ENCODE measurements at places on chromosomes 12 and 14. TPM values are rescaled to one million over a fixed set of nuclear protein-coding genes. Genes with fewer than 3 reads are reported as not detected.

DNA sequence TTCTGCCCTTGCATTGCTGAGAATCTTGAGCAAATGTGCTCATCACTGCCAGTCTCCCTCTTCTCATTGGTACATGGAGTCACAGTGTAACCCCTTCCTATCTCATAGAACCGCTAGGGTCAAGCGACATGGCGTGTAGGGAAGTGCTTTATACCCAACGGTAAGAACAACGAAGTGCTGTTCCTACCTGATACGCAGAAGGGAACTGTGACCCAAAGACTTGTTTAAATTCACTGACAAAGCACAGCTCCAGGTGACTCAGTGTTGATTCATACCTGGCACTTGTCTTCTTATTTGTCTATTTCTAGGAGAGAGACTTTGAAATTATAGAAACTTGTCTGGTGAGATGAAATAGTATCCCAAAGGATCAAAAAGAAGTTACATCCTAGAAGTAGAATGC is 53.7 kb downstream of the FBXL14 start:
- DNase-seq = no peak
- peaks cover 69% of the 10 kb centered on the region for H3K27me3 ChIP-seq
- H3K27ac ChIP-seq = no peak overlapping the region

The CD163 gene
- not detected for total RNA-seq

The KRT79 gene
- not detected for total RNA-seq

- H3K27me3 ChIP-seq = no peaks in the 10 kb centered on the region
- DNase-seq = no peak
- no peaks in the 10 kb centered on the region for H3K4me1 ChIP-seq
- no peak overlapping the region for H3K27ac ChIP-seq
- no peaks in the 10 kb centered on the region for H3K36me3 ChIP-seq
Observed at GRCh38 chr14:77924141-77924948, 124.4 kb downstream of the ADCK1 start.

GRCh38 chr14:59186306-59186705 is 2.2 kb upstream of the DAAM1 start:
- no peaks in the 10 kb centered on the region for H3K36me3 ChIP-seq
- no peak for DNase-seq
- H3K4me1 ChIP-seq = peaks cover 27% of the 10 kb centered on the region
- H3K4me3 ChIP-seq = no peak overlapping the region
- peaks cover 28% of the 10 kb centered on the region for H3K27me3 ChIP-seq

The PGF gene
- not detected for total RNA-seq

The DPPA3 gene
- total RNA-seq = not detected

DNA sequence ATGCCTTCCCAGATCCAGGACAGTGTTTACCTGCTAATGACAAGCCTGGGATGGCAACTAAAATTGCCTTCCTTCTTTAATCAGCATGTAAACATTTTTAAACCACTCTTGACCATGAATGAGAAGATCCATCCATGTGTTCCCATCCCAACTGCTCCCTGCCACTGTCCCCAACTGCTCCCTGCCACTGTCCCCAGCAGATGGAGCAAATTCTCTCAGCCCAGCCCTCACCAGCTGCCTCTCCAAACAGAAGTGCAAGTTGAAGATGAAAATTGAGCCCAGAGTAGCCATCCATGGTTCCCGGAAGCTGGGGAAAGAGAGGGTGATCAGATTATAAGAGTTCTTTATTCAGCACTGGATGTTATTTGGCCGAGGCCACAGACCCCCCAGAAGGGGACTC is 133.1 kb downstream of the SLC15A4 start:
- no peaks in the 10 kb centered on the region for H3K36me3 ChIP-seq
- no peak for DNase-seq
- H3K4me3 ChIP-seq = no peak overlapping the region

DNA sequence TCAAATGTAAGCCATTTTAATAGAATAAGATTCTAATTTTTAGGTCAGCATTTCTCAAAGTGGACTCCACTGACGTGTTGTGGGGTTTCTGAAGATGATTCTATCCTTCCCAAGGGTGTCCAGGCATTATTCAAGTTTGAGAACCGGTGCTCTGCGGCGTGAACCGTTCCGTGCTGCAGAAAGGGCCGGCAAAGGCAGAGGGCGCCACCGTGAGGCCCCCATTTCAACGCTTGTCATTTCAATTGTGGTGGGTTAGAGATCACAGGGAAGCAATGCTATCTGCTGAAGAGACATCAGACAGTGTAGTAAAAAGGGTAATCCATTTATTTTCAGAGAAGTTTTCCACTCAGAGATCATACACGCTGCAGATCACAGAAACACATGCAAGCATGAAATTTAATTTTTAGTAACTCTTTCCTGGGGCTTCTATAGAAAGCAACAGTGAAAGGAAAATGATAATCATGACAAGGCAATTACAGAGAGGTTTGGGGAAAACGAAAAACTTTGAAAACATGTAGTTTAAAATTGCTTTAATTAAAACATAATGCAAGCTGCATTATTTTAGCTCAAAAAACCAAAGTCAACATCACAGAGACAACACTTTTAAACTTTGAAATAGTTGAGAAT is 201.7 kb downstream of the EXOC5 start:
- DNase-seq = peak; percentile 44
- peaks cover 37% of the 10 kb centered on the region for H3K27me3 ChIP-seq
- H3K36me3 ChIP-seq = no peaks in the 10 kb centered on the region
- no peak overlapping the region for H3K27ac ChIP-seq
- no peak overlapping the region for H3K4me3 ChIP-seq

DNA sequence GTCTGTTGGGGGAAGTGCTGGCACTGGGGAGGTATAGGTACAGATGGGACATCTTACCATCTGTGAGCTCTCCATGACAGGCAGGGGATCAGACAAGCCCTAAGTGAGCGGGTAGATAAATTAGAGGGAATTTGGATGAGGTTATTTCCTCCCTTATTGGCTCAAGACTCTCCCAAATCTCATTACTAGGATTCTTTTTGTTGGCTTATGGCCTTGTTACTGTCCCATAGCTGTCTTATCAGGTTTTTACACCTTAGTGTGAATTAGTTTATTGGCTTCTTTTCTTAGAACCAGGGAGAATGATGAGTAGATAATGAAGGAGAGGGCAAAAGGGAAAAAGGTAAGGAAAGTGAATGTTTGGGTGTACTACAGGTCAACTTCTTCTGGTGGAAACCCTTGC is 191.1 kb upstream of the PRICKLE1 start:
- no peaks in the 10 kb centered on the region for H3K36me3 ChIP-seq
- H3K4me3 ChIP-seq = no peak overlapping the region
- H3K27ac ChIP-seq = no peak overlapping the region
- no peaks in the 10 kb centered on the region for H3K27me3 ChIP-seq
- DNase-seq = no peak
- H3K4me1 ChIP-seq = no peaks in the 10 kb centered on the region

The SYCP3 gene
- 1.7 TPM for total RNA-seq

- H3K27ac ChIP-seq = no peak overlapping the region
- no peak overlapping the region for H3K4me3 ChIP-seq
- DNase-seq = no peak
Observed at GRCh38 chr12:50961708-50962107, 9.4 kb downstream of the HIGD1C start.

DNA sequence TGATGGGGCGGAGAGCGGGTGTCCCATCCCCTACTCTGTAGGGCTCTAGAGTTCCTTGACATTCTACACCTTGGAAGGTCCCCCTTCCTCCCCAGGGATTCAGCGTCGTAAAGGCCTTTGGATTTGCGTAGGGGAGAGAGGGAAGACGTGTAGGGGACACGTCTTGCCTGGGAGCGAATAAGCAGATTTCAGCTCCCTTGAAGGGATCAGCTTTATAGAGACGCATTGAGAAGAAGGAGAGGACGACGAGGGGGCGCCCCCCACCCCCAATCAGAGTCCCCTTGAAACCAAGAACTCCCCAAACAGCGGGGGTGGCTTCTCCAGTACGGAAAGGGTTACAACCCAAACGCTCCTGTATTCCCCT is 324 bp downstream of the CALCOCO1 start:
- no peak for DNase-seq
- H3K4me1 ChIP-seq = peaks cover 26% of the 10 kb centered on the region
- H3K4me3 ChIP-seq = peak overlapping the region; percentile 86
- H3K36me3 ChIP-seq = peaks cover under 1% of the 10 kb centered on the region
- peak overlapping the region; percentile 83 for H3K27ac ChIP-seq
- no peaks in the 10 kb centered on the region for H3K27me3 ChIP-seq

DNA sequence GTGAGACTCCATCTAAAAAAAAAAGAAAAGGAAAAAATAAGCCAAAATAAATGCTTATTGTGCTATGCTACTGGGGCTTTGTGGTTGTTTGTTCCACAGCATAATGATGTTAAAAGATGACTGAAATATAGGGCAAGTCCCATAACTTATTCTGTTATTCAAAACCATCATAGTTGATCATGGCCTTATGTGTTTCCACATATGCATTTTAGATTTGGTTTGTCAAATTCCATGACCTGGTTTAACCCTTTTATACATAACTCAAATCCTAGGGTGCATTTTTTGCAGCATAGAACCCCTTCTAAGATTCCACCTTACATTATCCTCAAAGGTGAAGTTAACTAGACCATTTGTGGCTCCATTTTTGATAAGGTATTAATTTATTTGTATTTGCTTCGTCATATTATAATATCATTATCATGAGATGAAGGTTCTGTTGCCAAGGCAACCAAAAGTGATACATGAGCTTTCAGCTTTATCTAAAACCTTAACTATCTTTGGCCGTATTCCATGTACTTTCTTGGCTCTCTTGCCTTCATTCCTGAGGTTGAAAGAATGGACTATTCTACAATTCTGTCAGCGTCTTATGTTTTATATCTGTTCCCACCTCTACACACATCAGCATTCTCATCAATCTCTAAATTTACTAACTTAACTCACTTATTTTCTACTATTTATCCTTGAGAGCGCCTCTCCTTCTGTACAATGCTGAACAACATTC is 138.7 kb upstream of the DYRK2 start:
- peaks cover under 1% of the 10 kb centered on the region for H3K36me3 ChIP-seq
- H3K4me1 ChIP-seq = peaks cover 10% of the 10 kb centered on the region
- H3K27ac ChIP-seq = no peak overlapping the region
- H3K4me3 ChIP-seq = no peak overlapping the region
- peaks cover 2% of the 10 kb centered on the region for H3K27me3 ChIP-seq

DNA sequence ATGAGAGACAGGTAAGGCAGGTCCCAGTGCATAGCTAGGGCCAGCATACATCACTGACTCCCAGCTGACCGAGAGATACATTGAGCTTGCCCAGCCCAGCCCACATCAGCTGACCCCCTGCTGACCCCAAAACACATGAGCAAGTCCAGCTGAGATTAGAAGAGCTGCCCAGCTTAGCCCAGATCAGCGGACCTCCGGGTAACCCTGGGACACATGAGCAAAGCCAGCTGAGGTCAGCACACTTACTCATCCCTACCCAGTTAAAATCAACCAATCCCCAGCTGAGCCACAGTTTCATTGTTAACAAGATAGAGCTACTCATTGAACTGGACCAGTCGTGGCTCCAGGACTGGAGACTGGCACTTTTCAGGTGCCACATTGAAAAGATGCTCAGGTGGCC is 21.8 kb upstream of the FBXO34 start:
- H3K27ac ChIP-seq = no peak overlapping the region
- H3K27me3 ChIP-seq = peaks cover 25% of the 10 kb centered on the region
- no peaks in the 10 kb centered on the region for H3K36me3 ChIP-seq
- no peaks in the 10 kb centered on the region for H3K4me1 ChIP-seq
- DNase-seq = no peak
- H3K4me3 ChIP-seq = no peak overlapping the region

The KCNA1 gene
- total RNA-seq = not detected

The REP15 gene
- not detected for total RNA-seq

The ENDOU gene
- total RNA-seq = not detected

- no peaks in the 10 kb centered on the region for H3K36me3 ChIP-seq
- H3K27me3 ChIP-seq = peaks cover 2% of the 10 kb centered on the region
- H3K4me3 ChIP-seq = no peak overlapping the region
Observed at GRCh38 chr14:76998910-76999309, 29.6 kb downstream of the IRF2BPL start.

DNA sequence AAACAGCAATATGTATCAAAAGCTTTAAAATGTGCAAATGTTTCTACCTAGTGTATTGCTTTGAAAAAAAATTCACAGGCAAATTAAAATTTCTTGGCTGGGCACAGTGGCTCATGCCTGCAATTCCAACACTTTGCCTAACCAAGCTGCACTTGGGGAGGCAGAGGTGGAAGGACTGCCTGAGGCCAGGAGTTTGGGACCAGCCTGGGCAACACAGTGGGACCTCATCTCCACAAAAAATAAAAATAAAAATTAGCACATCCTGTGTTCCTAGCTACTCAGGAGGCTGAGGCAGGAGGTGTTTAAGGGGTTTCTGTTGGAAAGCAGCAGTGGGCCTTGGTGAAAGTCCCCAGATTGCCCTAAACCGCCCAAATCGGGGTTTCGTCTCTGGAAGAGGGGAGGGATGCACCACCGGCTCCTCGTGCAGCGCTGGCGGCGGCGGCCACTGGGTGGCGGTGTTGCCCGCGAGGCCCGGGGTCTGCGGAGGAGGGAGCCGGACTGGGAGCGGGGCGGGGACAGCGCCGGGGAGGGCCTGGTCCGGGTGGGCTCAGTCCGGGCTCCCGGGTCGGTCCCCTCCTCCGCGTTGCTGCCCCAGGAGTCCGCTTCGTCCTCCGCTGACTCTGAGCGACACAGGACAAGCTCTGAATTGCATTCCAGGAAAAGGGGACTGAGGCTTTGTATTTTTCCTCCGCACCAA is 265.6 kb downstream of the AACS start:
- no peaks in the 10 kb centered on the region for H3K4me1 ChIP-seq
- no peaks in the 10 kb centered on the region for H3K36me3 ChIP-seq
- H3K4me3 ChIP-seq = no peak overlapping the region
- no peak overlapping the region for H3K27ac ChIP-seq
- peaks cover 8% of the 10 kb centered on the region for H3K27me3 ChIP-seq

DNA sequence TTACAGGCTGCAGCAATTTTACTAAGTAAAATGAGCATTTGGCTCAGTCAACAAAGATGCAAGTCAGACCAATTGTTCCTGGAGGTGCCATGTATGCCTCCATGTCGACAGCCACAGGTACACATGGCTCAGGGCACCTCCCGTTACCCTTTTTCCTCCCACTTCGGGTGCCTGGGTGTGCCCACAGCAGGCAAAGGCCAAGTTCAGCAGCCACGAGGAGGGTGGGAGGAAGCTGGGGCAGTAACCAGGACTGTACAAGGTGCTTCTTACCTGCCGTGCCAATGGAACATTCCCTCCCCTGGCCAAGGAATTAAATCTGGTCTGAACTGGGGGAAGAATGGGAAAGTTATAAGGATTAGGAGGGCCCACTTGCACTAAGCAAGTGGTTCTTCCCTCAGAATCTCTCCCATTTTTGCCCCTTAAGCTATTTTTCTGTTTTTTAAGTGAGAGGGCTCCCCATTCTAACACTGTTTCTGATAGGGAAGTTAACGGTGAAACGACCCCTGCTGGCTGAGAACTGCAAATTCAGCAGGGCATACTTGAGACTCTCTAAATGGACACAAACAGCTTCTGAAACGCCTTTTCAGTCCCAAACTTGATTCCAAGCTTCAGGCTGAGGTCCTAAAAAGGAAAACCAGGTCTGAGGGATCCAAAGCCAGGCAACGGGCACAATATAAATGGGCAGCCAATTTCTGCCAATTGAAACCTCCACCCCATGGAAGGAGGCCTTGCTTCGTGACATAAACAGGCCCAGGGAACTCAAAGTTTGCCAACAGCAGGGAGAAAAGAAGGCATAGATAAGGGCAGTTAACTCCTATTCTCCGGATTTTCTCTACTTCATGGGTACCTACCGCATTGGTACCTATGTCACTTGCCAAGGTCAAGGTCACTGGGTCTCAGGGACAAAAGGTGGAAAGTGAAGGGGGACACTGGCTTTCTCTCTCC is 24.8 kb downstream of the CLECL1 start:
- peak overlapping the region; percentile 55 for H3K4me3 ChIP-seq
- DNase-seq = peak; percentile 81
- H3K4me1 ChIP-seq = peaks cover 48% of the 10 kb centered on the region
- H3K36me3 ChIP-seq = peaks cover 40% of the 10 kb centered on the region
- no peaks in the 10 kb centered on the region for H3K27me3 ChIP-seq

The SERPINA3 gene
- total RNA-seq = not detected

The ITGB7 gene
- total RNA-seq = 500 TPM

GRCh38 chr12:615620-616019 is 47.6 kb downstream of the NINJ2 start:
- H3K36me3 ChIP-seq = no peaks in the 10 kb centered on the region
- H3K4me1 ChIP-seq = peaks cover 72% of the 10 kb centered on the region
- peak overlapping the region; percentile 11 for H3K27ac ChIP-seq
- no peaks in the 10 kb centered on the region for H3K27me3 ChIP-seq

Measured in activated CD8-positive, alpha-beta T cell treated with anti-CD3 and anti-CD28 coated beads, Interleukin-2, amount 10 ng/mL, durations not matched to agents 7 days and 5 days (primary cell).